Activated CD4-positive, alpha-beta T cell treated with anti-CD3 and anti-CD28 coated beads for 48 hours (primary cell): ENCODE measurements at places on chromosomes 1 and 21.
A peak's percentile ranks its signal among the peaks of the same experiment; 100 is the strongest.

GRCh38 chr1:70948396-70949017 is 99.1 kb downstream of the PTGER3 start:
- DNase-seq: no peak

GRCh38 chr1:62877579-62877978 is 93.6 kb downstream of the ATG4C start:
- DNase-seq: no peak

- DNase-seq: no peak
Measured at GRCh38 chr1:32426489-32427255, 32.4 kb upstream of the BSDC1 start.

GRCh38 chr1:70718086-70718630 is 307.1 kb downstream of the CTH start:
- no peak for DNase-seq

GRCh38 chr1:40107290-40107959 is 10.4 kb upstream of the PPT1 start:
- no peak for DNase-seq

GRCh38 chr1:19665186-19665495 is 466 bp downstream of the HTR6 start:
- DNase-seq: no peak

DNA sequence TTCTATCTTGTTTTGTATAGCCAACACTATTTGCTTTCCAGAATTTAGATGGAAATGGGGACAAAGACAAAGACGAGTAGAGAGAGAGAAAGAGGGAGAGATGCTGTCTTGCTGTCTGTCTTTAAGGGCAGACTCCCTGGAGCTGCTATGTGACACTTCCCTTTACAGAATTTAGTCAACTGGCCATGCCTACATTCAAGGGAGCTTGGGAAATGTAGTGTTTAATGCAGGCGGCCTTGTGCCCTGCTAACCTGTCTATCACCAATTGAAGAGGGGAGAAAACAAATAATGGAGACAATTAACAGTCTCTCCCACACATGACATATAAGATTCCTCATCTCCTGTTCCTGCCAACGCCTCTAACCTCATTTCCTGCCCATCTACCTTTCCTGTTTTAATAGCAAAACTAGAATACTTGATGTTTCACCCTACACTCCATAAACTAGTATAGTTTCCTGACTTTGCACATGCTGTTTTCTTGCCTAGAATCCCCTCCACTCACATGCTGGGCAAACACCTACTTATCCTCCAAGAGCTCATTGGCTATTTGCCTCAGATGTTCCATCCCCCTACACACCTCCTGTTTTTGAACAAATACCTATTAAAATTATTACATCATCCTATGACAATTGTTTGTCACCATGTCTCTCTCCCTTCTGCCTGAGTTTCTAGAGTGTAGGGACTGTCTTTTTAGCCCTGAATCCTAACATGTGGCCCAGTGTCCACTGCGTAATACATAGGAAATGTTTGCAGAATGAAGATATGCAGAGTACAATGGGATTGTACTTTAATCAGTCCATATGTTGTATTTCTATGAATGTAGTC is 117.2 kb downstream of the SLC25A24 start:
- DNase-seq: peak; percentile 8

DNA sequence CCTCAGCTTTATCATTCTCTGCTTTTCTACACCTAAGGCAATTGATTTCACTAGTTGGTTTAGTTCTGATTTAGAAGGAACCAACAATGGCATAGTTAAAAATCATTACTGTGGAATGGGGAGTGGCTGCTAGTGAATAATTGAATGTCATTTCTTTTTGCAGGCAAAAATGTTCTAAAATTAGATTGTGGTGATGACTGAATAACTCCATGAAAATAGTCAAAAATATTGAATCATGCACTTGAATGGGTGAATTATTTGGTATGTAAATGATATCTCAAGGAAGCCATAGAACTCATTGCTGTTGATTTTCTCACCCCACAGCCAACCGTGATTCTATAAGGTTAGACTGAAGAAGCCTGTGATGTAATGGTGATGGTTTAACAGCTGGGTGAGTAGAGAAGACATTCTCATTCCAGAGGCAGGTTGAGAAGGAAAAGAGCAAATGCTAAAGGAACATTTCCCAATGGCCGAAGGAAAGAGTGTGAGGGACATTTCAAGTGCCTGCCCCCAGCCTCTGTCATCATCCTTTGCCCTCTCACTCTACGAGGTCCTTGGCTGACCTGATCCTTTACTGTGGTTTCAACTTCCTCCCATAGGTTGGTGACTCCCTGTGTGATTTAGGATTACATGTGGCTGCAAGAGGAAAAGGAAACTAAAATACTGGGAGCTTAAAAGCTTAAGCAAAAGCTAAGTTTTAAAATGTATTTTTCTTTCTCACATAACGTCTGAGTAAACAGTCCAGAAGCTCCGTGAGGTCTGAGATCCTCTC is 12.5 kb downstream of the OVAAL start:
- no peak for DNase-seq

DNA sequence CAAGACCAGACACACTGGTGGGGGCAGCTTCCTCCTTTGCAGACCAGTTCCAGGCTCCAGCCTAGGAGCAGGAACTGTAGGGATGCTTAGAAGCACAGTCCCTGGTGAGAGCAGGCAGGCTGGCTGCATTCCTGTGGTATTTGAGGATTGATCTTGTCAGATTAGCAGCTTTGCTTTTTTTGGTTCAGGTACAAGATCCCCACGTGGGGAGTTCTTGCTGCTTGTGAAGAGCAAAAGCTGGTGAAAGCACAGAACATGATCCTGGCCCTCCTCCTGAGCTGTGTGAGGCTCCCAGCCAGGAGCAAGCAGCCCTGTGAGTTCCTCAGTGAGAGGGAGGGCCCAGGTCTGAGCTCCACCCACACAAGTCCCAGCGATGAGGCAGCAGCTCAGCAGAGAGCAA is 75.3 kb upstream of the ARTN start:
- no peak for DNase-seq

GRCh38 chr1:214403431-214403830 is 122.5 kb downstream of the SMYD2 start:
- DNase-seq: no peak

GRCh38 chr1:54229281-54229891 is 29.4 kb downstream of the MRPL37 start:
- peak; percentile 64 for DNase-seq

DNA sequence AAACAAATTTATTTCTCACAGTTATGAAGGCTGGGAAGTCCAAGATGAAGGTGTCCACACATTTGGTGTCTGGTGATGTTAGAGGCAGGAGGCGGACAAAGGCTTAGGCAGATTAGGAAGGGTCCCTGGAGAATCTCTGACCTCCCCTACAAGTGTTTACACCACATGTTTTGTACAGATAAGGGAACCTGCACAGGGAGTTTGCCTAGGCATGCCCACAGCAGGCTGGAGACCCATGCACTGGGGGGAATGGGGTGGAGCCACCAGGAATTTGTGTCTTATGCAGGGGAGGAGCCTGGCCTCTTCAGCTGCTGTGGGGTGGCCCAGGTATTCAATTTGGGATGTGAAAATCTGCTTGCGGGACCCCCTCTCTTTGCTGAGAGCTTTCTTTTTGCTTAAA is 131.3 kb downstream of the PATJ start:
- DNase-seq: no peak

DNA sequence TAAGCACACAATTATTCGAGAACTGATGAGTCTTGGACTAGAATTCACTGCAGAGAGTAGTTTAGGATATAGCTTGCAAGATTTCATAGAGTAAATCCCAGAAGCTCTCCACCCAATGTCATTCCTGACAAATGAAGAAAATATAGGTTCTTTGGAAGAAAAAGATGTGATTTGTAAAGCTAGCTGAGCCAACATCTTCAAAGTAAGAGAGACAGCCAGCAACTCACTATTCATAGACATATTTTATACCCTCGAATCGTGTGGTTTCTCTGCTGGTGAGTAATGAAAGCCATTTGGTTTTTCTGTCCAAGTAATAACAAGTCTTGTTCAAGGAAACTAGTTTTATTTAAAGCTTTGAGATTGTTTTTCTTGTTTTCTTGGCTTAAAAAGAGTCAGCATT is 165.7 kb upstream of the SYT6 start:
- no peak for DNase-seq

- no peak for DNase-seq
Measured at GRCh38 chr1:91764471-91765115, 121.4 kb downstream of the TGFBR3 start.

DNA sequence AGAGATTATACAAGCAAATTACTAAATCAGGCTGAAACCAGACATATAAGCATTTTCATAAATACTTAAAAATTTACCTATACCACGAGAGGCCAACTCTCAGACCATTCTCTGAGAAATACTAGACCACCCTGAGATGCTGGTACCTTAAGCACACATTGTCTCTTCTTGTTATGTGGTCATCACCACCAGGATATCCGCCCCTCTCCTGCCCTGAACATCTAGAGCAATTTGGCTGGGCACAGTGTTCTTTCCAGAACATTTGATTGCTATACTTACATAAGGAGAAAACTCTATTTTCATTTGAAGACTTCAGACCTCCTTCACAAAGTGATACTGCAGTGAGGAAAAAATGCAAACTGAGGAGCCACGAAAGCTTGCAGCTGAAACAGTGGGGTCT is 36.2 kb upstream of the DUSP10 start:
- DNase-seq: no peak

DNA sequence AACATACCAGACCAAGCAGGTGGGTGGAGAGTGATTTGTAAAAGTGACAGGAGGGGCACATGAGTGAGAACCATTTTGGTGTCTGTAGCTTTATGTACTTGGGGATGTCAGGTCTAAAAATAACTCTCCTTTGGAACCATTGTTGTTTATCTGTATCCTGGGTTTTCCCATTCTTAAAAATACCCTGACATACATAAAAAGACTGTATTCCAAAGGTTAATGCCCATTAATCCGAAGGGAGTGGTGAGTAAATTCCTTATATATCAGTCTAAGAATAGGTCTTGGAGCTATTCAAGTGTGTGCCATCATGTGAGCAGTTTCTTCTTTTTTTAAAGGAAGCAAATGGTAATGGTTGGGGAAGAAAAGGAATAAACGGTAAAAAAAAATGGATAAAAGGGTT is 117.5 kb downstream of the TGFB2 start:
- no peak for DNase-seq

DNA sequence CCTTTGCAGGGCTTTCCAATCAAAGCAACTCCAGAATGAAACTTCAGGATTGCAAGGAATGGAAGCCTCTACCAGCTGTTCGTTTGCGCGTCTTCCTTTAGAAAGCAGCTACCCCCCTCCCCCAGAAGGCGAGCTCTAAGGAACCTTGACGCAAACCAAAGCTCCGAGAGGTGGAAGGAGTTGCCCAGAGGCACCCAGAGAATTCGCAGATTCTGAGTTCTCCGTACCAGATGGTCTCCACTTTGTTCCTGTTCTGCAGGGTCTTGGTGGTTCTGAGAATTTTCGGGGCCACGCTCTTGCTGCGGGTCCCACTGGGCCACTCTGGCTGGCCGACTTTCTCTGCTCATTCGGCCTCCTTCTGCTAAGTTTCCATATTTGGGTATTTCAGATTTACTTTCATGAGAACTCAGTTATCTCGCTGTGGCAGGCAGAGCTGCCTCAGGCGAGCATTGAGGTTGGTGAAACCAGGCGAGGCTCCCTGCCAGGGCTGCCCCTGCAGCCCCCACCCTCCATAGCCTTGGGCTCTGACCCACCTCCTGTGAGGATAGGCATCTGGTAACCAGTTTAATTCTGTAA is 801 bp downstream of the TRAF5 start:
- DNase-seq: peak; percentile 48

- no peak for DNase-seq
Measured at GRCh38 chr1:205275133-205275532, 46.4 kb downstream of the NUAK2 start.

DNA sequence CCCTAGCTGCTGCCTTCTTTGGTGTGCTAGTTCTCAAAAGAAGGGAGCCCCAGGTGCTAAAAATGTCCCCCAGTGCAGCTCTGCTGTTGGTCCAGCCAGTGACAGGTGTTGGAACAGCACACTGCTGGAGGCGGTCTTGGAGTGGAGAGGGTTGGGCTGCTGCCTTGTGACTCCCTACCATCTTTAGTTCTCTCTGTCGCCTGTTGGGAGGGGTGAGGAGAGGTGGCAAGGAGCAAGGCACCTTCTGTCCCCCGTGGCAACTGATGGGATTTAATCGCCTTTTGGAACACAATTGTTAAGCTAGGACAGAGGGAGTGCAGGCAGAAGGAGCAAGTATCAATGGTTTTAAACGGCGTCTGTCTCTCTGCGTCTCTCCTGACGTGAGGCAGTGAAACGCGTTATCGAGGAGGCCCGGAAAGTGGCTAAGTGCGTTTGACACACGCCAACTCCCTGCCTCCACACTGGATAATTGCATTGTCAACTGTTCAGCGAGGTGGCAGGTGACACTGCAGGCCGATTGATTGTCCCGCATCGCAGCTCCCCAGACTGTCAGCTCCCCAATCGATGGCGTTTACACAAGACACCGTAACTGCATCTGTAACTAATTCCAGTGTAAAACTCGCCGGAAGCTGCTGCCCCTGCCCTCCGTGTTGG is 34.0 kb downstream of the TMEM53 start:
- DNase-seq: no peak

DNA sequence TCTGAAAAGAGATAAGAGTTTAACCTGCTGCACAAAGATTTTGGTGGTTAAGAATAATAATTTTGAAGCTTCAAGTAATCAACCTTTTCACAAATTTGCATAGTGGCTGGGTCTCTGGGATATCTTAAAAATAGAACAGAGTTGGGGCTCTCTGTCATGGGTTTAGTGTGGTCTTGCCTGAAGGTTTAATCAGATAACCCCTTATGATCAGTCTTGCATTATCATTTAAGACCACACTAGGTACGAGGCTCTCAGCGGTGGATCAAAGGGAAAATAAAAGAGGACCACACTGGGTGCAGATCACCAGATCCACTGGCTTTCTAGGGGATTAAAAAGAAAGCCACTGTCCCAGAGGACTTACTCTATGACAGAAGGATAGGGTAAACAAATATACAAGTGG is 19.5 kb downstream of the LRRC8C start:
- DNase-seq: no peak

DNA sequence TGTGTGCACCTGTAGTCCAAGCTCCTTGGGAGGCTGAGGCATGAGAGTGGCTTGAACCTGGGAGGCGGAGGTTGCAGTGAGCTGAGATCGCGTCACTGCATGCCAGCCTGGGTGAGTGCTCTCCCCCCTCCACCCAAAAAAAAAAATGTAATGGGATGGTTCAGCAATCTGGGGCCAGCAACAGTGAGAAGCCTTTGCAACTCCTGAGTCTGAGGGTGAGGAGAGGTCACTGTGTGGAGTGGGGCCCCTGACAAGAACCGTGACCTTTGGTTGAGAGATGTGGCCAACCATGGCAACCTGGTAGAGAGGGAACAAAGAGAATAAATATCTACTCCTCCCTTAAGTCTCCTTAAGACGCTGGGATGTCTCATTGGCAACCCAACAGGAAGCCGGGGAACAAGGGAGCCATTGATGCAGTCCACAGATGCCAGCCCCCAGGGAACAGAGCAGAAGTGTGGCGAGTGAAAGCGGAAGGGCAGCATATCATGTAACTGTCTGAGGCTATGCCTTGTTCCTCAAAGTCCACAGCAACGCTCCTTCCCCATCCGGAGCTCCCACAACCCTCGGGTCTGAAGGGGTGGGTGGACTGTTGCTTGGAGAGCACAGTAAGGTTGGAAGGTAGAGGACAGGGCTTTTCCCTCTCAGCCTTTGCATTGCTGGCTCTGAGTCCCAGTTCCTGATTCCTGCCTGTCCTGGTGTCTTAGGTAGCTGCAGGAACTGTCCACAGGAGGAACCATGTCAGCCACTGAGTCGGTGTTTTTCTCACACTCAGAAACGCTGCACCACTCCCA is 8.3 kb downstream of the TRNP1 start:
- DNase-seq: no peak
